ENCODE measurements at places on chromosomes 2 and 18. TPM values are rescaled to one million over a fixed set of nuclear protein-coding genes. Genes with fewer than 3 reads are reported as not detected.

The PTPN2 gene
- total RNA-seq, result 17.9 TPM

The CGREF1 gene
- 7.4 TPM for total RNA-seq

The LDLRAD4 gene
- total RNA-seq, result 2.8 TPM

The CHRND gene
- not detected for total RNA-seq

The HTR2B gene
- total RNA-seq, result 0.03 TPM

The ACSL3 gene
- total RNA-seq, result 149 TPM

The PROM2 gene
- not detected for total RNA-seq

The LYG1 gene
- 1.7 TPM for total RNA-seq

The SP5 gene
- not detected for total RNA-seq

The DSG2 gene
- 59.6 TPM for total RNA-seq

The REG3A gene
- total RNA-seq, result not detected

The LOXHD1 gene
- total RNA-seq, result not detected

The SERPINB13 gene
- not detected for total RNA-seq

The GAD1 gene
- total RNA-seq, result 0.34 TPM

The INPP5D gene
- total RNA-seq, result 0.53 TPM

The PGAP1 gene
- total RNA-seq, result 2.3 TPM

The COPS7B gene
- total RNA-seq, result 40.5 TPM

The ATP8B1 gene
- 5.5 TPM for total RNA-seq

The EPAS1 gene
- 101 TPM for total RNA-seq

The POU3F3 gene
- not detected for total RNA-seq

The FBLN7 gene
- 0.53 TPM for total RNA-seq

The MAL gene
- 0.26 TPM for total RNA-seq

The KCNIP3 gene
- 2.3 TPM for total RNA-seq

The BOLL gene
- total RNA-seq, result not detected

The MAP2 gene
- total RNA-seq, result 1.5 TPM

The PROKR1 gene
- not detected for total RNA-seq

The WNT6 gene
- 0.17 TPM for total RNA-seq

The CRYBA2 gene
- total RNA-seq, result 0.25 TPM

The PRKAG3 gene
- total RNA-seq, result not detected

The TRIM43 gene
- 0.09 TPM for total RNA-seq

The ITGB6 gene
- 0.87 TPM for total RNA-seq

The GYPC gene
- total RNA-seq, result not detected

The EPB41L3 gene
- 0.02 TPM for total RNA-seq

The LIMS2 gene
- 10.2 TPM for total RNA-seq

The RTP5 gene
- not detected for total RNA-seq

The PHOSPHO2 gene
- total RNA-seq, result 2.9 TPM

The SDC1 gene
- 167 TPM for total RNA-seq

The OR6B2 gene
- total RNA-seq, result not detected

The IL36RN gene
- 0.02 TPM for total RNA-seq

The TRAF3IP1 gene
- total RNA-seq, result 12.7 TPM

The PFN4 gene
- 2.5 TPM for total RNA-seq

The SERPINB10 gene
- not detected for total RNA-seq

The SLC5A7 gene
- total RNA-seq, result not detected

The ANKRD30B gene
- total RNA-seq, result not detected

The CCBE1 gene
- 9.8 TPM for total RNA-seq

The CCDC178 gene
- total RNA-seq, result not detected

The ANKRD62 gene
- not detected for total RNA-seq

The PCGF1 gene
- total RNA-seq, result 31.9 TPM

The BCL2 gene
- 0.55 TPM for total RNA-seq

The LCT gene
- total RNA-seq, result 0.03 TPM

The PPP1R7 gene
- total RNA-seq, result 55.0 TPM

The ZNF804A gene
- not detected for total RNA-seq

The ASXL2 gene
- 13.2 TPM for total RNA-seq

The SH3RF3 gene
- total RNA-seq, result 0.68 TPM

The PDCD1 gene
- 0.02 TPM for total RNA-seq

The SNRNP200 gene
- 113 TPM for total RNA-seq

The HRH4 gene
- total RNA-seq, result not detected

The RAD51AP2 gene
- total RNA-seq, result not detected

The DGUOK gene
- 158 TPM for total RNA-seq

The DIPK1C gene
- total RNA-seq, result not detected
